ENCODE measurements at places on chromosomes 16 and 17.
A peak's percentile ranks its signal among the peaks of the same experiment; 100 is the strongest.

GRCh38 chr16:13951611-13952010 is 31.7 kb downstream of the ERCC4 start:
- DNase-seq, result no peak

GRCh38 chr17:51739245-51739886 is 419.1 kb downstream of the CA10 start:
- DNase-seq, result no peak

DNA sequence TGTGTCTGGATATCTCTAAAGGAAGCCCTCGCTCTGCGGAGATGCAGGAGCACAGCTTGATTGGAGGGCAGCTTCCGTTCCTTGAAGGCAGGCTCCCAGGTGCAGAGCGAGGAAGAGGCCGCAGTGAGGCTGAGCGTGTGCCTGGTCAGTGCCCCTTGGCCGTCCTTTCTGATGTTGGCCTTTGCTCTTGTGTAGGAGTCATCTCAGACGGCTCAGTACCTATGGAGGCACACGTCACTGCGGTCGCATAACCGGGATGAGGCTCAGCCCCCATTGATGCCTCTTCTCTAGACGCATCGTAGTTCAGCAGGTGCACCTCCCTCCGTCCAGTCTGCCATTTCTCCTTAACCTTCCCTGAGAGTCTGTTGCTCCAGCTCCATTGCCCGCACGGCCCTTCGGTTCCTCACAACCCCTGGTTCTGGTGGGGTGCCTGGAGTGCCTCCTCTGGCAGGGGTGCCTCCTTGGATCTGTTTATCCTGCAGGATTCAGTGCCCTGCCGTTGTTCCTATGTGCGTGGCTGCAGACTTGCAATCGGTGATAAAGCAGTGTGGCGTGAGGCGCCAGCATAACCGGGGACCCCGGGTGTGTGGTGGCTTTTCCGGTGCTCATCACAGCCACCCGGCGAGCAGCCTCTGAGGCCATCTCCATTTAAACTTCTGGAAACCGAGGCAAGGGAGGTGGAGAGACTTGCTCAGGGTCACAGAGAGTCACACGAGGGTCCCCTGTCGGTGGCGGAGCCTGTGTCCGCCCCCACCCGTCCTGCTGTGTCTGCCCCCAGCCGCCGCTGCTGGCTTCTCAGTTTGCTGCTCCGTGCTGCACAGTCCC is 188.8 kb upstream of the CHMP6 start:
- DNase-seq, result peak; percentile 6

DNA sequence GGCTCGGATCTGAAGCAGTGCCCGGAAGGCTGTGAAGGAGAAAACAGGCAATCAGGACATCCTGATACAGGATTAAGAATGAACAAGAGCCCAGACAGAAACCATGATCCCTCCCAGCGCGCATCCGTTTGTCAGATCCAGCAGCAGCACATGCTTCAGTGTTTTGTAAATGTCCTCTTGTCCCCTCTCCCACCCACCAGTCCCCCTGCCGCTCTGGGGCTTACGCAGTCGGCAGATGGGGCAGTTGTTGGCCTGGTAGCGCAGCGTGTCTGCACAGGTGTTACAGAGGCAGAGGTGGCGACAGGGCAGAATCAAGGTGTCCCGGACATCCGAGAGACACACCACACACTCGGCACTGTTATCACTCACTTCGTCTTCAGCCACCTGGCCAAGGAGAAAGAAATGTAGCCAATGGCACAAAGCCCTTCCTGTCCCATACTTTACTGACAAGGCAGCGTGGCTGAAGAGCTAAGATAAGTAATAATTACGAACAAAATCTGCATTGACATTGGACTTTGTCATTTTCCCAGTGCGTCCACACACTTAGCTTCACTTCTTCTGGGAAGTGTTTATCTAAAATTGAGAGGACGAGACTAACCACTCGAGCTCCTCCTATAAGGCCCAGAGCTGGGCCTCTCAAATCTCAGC is 20.7 kb upstream of the FOXJ1 start:
- DNase-seq, result no peak

GRCh38 chr17:35760587-35760986 is at the start of gene C17orf50:
C17orf50 (plus strand) TSS chr17:35760887; CDS start chr17:35760942, 55 bp downstream.
- no peak for DNase-seq

- no peak for DNase-seq
These were observed 19.4 kb upstream of the FASN start for GRCh38 chr17:82117139-82118090.

- DNase-seq, result no peak
These were observed 44.8 kb downstream of the PRMT7 start for GRCh38 chr16:68355447-68356248.

DNA sequence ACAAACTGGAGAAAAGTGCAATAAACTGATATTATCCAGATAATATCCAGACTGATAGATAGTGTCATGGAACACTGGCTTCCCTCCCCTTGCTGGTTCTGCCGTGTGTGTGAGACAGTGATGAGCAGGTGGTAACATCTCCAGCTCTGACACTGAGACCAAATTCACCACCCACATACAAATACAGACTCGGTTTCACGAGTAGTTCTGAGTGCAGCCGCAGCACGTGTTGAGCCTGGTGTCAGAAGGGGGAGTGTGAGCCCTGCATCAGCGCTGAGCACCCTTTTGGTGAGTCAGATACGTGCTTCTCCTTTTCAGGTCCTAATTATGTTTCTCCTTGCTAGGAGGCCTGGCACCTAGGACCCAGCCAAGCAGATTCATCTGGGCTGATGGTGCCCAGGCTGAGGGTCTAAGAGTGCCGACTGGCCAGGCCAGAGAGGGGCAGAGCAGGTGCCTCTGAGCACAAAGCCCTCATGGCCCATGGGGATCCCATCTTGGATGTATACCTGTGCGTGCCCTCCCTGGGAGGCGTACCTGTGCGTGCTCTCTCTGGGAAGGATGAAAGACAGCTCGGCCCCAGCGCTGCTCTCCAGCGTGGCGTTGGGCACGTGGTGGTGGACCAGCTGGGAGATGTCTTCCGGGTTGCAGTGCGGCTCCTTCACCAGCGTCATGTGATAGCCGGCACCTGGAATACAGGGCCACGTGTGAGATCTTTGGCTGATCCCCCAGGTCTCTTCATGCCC is 27.3 kb upstream of the RNPS1 start:
- DNase-seq, result no peak

GRCh38 chr17:82396601-82397435 is 21.3 kb upstream of the HEXD start:
- no peak for DNase-seq

DNA sequence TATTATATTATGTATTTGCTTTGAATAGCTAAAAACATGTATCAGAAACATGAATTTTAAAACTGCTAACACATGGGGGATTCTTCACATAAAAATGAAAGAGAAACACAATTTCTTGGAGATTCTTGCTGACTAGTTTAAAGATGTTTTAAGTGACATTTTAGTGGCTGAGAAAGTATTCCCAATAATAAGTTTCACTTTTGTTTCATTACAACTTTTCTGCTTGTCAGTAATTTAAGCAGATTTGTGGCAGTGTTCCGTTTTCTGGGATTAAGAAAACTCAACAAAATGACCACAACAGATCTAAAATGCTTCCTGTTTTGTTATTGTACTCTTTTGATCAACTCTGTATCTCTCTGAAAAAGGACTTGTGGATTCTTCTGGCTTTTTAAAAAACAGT is 75.9 kb downstream of the NLK start:
- DNase-seq, result no peak

DNA sequence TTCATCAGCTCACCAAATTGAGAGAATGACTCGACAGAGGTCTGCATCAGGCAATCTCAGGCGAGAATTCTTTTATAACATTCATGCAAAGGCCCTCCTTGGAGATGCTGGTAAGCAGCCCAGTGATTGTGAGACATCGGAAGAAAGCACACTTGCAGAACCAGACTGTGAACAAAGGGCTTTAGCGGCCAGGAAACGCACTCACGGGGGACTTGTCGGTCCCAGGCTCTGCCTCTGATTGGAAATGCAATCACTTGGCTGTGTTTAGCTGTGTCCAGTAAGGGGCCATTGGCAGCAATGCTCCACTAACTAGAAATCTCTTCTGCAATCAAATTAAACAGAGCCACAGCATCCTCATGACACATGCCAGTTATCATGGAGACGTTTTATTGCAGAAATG is 226.7 kb upstream of the CDH13 start:
- DNase-seq, result no peak

GRCh38 chr17:7727886-7728285 is 10.3 kb downstream of the DNAH2 start:
- no peak for DNase-seq

DNA sequence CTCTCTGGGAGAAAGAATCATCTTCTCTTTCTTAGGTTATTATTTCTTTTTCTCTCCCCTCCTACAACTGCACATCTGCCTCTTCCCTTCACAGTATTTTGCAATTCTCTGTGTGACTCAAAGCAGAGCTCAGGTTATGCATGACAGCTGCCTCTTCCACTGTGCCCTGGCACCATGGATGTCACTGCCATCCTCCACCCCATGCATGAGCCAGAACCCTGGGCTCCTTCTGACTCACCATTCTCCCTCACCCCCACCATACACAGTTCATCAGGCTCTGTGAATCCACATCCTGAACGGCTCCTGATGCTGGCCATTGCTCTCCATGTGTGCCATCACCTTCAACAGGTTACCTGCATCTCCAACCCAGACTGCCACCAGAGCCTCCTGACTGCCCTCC is 23.9 kb downstream of the CA10 start:
- no peak for DNase-seq

DNA sequence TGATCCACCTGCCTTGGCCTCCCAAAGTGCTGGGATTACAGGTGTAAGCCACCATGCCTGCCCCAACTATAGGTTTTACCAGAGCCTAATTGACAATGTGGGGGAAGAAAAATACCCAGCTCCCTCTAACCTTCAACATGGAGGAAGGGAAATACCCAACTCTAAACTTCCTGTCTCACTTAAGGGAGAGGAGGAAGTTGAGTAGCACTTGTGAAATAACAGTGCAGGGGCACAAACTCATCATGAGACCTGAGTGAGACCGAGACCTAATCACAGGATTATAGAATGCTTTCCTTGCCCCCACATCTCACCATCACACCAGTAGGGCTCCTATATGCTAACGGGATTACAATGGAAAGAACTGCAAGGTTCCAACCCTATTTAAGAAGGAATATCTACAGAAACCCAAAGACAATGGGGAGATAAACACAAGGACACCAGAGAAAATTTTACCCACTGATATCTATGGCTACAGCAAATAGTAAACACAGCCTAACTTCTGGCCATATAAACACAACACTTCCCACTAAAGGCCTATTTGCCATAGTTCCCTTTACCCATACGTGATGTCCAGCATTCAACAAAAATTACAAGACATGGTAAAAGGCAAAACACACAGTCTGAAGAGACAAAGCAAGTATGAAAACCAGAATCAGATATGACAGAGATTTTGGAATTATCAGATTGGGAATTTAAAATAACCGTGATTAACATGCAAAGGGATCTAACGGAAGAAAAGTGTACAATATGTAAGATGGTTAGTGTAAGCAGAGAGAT is 26.9 kb downstream of the OR3A1 start:
- DNase-seq, result no peak

GRCh38 chr17:32831223-32831622 is 45.7 kb downstream of the MYO1D start:
- DNase-seq, result no peak

GRCh38 chr16:71339236-71340171 is 19.0 kb upstream of the CALB2 start:
- DNase-seq, result no peak

GRCh38 chr16:13779676-13780075 is 140.3 kb upstream of the ERCC4 start:
- no peak for DNase-seq

GRCh38 chr16:86966777-86967176 is 350.4 kb downstream of the C16orf95 start:
- no peak for DNase-seq
